ENCODE measurements at places on chromosomes 4 and X.

GRCh38 chr4:150624055-150624454, 42.1 kb downstream of the MAB21L2 start:
- DNase-seq: no peak

DNA sequence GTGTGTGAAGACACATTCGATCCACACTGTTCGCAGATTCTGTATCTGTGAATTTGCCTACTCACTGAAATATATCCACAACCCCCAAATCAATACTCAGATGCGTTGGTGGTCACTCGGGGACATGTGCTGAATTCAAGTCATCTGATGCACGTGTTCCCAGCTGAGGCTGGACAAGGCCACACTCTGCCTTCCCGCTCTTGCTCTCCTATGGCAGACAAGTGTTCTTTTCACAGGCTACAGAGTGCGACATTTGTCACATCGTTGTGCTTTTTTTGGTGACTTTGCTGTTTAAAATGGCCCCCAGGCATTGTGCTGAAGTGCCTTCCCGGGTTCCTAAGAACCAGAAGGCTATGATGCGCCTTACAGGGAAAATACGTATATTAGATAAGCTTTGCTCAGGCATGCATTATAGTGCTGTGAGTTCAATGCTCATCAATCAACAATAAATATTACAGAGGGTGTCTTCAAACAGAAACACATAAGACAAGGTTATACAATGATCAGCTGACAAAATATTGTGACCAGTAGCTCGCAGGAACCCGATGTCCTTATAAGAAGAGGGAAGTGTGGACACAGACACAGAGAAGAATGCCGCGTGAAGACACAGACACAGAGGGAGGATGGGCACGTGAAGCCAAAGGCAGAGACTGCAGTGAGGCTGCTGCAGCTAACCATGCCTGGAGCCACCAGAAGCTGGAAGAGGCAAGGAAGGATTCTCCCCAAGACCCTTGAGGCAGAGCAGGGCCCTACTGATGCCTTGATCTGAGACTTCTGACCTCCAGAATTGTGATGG, 42.0 kb downstream of the IRF2 start:
- DNase-seq: no peak

DNA sequence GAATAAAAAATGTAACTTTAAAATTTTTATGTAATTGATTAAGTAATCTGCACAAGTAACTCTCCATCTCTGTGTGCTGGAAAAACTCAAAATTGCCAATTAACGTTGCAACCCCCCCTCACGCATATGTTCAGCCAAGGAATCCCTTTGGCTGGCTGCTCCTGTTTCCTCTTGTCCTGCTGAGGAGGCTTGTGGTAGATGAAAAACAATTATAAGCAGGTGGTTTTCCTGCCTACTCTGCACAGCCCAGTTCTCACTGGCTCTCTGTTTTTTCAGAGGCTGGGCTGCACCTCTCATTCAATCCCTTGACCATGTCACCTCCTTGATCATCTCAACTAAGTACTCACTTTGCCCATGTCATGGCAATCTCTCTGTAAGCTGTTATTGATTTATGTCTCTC, 1068.4 kb downstream of the ARAP2 start:
- DNase-seq: no peak

DNA sequence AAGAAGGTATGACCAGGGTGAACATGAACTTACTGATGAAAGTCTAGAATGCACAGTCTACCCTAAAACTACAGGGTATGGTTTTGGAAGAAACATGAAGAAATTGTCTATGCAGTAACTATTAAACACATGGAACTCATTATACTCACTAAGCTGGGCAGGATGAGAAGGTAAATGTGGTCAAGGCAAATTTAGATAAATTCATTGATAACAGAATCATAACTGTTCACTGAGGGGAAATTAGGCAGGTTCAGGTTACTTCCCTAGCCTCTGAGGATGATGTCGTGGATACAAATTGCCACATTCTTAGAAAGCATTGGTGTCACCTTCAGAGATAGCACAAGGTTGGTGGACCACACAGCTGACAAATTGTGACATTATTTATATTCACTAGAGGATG, 40.4 kb upstream of the MID1IP1 start:
- DNase-seq: no peak

GRCh38 chr4:2281575-2282343, 19.9 kb upstream of the MXD4 start:
- DNase-seq: peak; percentile 57

DNA sequence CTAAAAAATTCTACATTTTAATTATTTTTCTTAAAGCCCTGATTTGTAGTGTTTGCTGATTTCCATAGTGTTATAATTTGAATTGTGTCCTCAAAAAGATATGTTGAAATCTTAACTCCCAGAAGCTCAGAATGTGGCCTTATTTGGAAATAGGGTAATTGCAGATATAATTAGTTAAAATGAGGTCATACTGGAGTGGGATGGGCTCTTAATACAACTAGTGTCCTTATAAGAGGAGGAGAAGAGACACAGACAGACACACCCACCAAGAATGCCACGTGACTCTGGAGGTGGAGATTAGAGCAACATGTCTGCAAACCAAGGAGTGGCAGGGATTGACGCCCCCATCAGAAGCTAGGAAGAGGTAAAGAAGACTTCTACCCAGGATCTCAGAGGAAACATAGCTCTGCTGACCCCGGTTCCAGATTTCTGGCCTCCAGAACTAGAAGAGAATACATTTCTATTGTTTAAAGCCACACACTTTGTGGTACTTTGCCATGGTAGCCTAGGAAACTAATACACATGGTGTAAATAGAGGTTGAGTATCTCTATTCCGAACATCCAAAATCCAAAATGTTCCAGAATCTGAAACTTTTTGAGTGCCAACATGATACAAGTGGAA, 70.5 kb upstream of the IRF2 start:
- DNase-seq: no peak

- no peak for DNase-seq
Measured at GRCh38 chrX:129000018-129000417, 523.3 kb downstream of the SMARCA1 start.

DNA sequence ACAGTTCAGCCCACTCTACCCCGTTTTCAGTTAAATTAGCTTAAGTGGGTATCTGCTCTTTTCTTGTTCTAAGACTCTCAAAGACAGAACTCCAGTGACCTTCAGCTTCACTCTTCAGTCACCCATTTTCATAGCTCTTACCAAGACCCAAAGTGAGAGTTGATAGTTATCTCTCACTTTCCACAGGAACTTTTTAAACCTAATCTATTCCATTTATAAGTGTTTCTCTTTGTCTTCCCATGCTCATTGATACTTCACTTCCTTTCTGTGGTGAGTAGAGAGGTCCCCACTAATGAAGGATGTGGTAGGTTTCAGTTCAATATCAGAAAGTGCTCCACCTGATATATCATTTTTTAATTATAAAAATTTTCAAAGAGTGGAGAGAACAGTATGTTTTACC, 33.4 kb downstream of the COX18 start:
- no peak for DNase-seq

DNA sequence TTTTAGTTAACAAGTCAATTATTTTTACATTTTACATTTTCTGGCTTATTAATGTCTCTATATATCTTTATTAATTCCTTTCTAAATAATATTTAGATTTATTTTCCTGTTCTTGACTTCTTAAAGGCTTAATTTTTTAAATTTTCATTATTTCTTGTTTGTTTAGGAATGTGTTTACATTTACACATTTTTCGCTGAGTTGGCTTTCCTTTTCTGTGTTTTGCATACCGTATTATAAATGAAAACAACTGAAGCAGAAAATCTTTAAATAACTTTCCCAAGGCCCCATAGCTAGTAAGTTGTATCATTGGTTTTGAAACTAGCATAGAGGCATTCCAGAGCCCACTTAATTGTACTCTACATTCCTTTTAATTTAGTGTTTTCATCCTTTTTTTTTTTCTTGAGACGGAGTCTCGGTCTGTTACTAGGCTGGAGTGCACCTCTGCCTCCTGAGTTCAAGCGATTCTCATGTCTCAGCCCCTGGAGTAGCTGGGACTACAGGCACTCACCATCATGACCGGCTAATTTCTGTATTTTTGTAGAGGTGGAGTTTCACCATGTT, 261.6 kb downstream of the IQCM start:
- no peak for DNase-seq

- no peak for DNase-seq
Measured at GRCh38 chr4:112952313-112952700, 97.1 kb upstream of the ANK2 start.

DNA sequence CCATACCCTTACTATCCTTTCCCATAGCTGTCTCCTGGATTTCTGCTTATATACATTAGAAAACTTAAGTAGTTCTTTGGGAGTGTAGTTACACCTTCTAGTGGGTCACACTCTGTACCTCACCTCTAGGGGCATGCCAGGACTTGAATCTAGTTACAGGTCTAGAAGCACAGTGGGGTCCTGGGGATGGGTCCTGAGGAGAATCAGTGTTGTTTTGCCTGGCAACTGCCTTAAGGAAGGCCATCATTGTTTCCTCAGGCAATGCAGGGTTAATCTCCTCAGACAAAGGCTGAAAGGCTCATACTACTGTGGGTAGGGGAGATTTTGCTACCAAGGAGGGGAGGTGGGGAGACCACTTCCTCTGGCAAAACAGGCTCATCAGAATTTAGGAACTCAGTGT, 750.3 kb downstream of the FAT4 start:
- no peak for DNase-seq

- DNase-seq: no peak
Measured at GRCh38 chrX:107014936-107015335, 14.9 kb upstream of the MORC4 start.

GRCh38 chr4:16072168-16072567, 11.7 kb downstream of the PROM1 start:
- no peak for DNase-seq

- DNase-seq: no peak
Measured at GRCh38 chr4:20318001-20318908, 66.5 kb downstream of the SLIT2 start.

- no peak for DNase-seq
Measured at GRCh38 chrX:113260474-113260873, 419.8 kb upstream of the AMOT start.

GRCh38 chr4:158750379-158750778, 18.4 kb upstream of the FNIP2 start:
- no peak for DNase-seq

DNA sequence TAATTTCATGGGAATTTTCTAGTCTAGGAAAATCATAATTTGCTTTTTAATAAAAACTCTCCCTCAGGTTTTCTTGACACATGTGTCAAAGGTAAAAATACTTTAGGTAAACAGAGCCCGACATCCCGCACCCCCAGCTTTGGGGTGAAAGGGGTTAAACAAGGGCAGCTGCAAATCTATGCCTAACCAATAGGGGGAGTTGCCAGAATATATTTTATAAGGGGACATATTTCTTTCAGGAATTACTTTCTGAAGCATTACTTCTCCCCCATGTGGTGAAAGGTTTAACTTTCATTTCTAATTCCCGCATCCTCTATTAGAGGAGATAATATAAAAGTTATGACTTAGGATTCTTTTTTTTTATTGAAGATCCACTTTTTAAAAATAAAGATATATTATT, 53.9 kb upstream of the HEPH start:
- DNase-seq: no peak

GRCh38 chr4:82618103-82618720, 56.4 kb upstream of the TMEM150C start:
- no peak for DNase-seq

GRCh38 chr4:40316333-40316781, 18.8 kb upstream of the CHRNA9 start:
- DNase-seq: no peak

DNA sequence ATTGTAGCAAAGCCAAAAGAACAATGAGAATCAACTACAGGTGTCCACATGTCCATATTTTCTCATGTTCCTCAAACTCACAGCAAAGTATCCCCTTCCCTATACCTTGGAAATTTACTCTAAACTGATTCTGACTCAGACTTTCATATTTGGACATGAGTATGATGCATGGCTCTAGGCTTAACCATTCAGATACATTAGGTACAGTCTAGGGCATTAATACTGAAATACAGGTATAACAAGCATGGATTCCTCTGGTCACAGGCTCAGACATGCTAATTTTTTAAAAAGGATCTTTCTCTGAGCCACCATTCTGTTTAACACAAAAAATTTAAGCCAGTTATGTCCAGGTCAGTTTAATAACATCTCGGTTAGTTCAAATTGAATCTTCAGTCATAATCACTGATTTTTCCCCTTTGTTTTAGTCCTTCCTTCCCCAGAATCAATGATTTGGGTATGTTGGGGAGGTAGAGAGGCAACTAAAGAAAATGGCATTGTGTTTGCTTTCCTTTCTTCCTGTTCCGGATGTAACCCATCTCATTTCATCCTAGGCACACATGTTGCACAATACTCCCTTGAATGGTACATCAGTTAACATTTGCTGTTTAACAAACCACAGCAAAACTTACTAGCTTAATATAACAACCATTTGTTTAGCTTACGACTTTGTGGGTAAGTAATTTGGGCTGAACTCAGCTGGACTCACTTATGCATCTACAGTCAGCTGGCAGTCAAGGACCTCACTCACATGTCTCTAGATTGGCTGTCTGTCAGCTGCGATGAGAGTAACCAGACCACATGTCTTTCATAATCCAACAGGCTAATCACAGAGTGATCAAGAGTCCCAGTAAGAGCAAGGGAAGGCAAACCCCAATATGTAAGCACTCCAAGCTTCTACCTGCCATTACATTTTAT, 75.3 kb upstream of the GRIA3 start:
- no peak for DNase-seq

GRCh38 chrX:123833387-123833786, 26.5 kb upstream of the XIAP start:
- peak; percentile 16 for DNase-seq

GRCh38 chrX:131763674-131764073, 219.8 kb downstream of the OR13H1 start:
- no peak for DNase-seq

GRCh38 chr4:113659127-113659526, 102.4 kb downstream of the CAMK2D start:
- DNase-seq: no peak

- DNase-seq: no peak
Measured at GRCh38 chrX:23952391-23952790, 44.6 kb downstream of the CXorf58 start.

- no peak for DNase-seq
Measured at GRCh38 chr4:185734214-185734613, 77.8 kb downstream of the SORBS2 start.

DNA sequence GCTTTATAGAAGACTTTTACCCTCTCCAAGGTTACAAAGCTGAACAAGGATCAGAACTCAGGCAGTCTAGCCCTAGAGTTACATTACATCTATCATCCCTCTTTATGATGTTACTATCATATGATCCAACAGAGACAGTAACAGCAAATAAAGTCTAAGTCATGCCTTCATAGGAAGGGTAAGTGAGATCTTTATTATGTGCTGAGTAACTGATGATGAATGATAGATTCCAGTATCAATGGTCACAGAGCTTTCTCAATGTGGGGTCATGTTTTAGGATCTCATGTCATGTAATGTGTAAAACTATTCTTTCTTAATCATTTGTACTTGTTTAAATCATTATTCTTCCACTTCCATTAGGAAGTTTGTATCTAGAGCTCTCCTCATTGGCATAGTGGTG, 22.8 kb downstream of the ELOVL6 start:
- no peak for DNase-seq

GRCh38 chr4:85125688-85126087, 159.2 kb upstream of the WDFY3 start:
- DNase-seq: no peak

Measured in activated B cell treated with CpG ODN at 0.5 μM for 24 hours (primary cell).